ENCODE measurements at places on chromosomes 11 and 22.

GRCh38 chr22:36565686-36566085 is 36.7 kb upstream of the EIF3D start:
- DNase-seq = no peak

DNA sequence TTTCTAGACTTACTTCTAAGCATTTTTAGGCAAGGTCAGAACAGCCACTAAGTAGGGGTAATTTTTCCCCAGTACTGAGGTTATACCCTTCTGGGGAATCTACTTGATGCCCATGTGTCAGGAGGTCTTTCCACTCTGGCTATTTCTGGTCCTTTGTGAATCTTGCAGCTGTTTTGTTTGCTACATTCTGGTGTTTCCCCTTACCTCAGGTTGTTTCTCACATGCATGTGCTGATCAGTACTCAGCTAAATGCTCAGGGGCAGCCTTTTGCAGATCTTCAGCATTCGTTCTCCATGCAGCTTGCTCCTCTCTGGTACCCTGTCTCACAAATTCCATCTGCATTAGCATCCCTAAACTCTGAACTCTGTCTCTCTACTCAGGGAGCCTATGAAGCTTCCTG is 303.6 kb downstream of the SOX6 start:
- no peak for DNase-seq

GRCh38 chr11:134498326-134499139 is 86.5 kb upstream of the B3GAT1 start:
- DNase-seq = no peak

DNA sequence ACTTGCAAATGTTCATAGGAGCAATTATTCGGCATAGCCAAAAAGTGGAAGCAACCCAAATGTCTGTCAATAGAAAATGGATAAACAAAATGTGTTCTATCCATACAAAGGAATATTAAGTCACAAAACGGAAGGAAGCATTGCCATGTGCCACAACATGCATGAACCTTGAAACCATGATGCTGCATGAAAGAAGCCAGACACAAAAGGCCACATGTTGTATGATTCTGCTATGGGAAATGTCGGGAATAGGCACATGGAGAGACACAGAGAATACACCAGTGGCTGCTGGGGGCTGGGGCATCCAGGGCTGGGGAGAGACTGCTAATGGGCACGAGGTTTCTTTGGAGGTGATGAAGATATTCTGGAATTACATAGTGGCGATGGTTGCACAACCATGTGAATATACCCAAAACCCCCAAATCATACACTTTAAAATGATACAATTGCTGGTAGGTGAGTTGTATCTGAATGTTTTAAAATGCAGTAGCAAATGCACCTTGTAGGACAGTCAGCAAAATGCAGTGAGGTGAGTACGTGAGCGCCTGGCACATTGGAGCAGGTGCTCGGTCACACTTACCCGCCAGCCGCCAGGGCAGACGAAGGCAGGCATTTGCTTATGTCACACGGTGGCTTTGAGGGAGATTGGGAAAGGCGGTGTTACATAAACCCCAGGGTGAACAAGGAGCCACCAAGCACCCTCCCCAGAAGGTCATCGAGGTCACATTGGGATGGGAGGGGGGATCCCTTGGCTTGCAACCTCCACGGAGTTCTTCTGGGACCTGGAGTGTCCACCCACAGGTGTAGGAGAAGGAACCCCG is 6.3 kb upstream of the OSM start:
- DNase-seq = no peak

GRCh38 chr22:42686756-42687491 is 33.7 kb downstream of the A4GALT start:
- no peak for DNase-seq

DNA sequence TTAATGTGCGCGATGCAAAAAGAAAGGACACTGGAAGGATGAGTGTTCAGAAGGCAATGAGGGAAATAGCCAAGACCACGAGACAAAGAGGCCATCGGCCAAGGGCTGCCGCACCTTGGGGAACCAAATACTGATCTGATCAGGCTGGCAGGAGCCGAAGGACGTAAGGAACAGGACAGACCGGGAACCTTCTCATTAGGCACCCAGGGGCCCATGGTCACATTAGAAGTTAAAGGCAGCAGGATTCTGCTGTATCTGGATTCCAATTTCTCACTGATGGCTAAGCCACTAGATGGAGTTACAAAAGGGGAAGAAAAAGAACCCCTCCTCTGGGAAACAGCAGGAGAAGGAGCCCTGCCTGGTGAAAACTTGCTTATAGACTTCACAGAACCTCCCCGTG is 28.8 kb upstream of the CPT1A start:
- no peak for DNase-seq

- no peak for DNase-seq
These were observed 907 bp downstream of the SLC15A3 start for GRCh38 chr11:60950933-60951605.

DNA sequence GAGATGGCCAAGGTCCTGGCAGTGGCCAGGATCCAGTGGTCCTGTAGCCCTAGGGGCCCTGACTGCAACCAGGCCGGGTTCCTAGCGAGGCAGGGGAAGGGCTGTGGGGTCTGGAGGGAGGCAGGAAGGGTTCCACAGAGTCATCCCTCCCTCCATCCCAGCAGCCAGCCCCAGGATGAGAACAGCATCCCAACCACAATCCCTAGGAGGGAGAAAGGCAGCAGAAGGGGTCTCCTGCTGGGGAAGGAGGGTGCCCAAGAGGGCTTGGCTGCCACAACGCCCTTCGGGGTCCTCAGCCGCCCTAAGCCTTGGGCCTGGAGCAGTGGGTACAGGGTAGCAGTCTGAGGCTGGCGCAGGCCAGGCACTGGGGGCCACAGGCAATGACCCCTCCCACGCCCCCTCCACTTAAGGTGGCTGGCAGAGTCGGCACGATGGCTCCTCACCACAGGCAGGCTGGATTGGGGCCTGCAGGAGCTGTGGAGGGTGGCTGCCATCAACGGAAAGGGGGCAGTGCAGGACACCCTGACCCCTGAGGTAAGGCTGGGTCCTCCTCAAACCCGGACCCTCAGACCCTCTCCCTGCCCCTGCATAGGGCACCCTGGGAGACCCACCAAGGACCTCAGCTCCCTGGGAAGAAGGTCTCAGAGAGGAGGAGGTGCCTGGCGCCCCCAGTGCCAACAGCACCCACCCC is 7.2 kb downstream of the SLC22A12 start:
- no peak for DNase-seq

- no peak for DNase-seq
These were observed 121.7 kb downstream of the MN1 start for GRCh38 chr22:27679693-27680488.

GRCh38 chr11:120199613-120200012 is 11.2 kb upstream of the OAF start:
- DNase-seq = no peak

GRCh38 chr11:119505861-119506260 is 82.9 kb upstream of the THY1 start:
- DNase-seq = no peak

DNA sequence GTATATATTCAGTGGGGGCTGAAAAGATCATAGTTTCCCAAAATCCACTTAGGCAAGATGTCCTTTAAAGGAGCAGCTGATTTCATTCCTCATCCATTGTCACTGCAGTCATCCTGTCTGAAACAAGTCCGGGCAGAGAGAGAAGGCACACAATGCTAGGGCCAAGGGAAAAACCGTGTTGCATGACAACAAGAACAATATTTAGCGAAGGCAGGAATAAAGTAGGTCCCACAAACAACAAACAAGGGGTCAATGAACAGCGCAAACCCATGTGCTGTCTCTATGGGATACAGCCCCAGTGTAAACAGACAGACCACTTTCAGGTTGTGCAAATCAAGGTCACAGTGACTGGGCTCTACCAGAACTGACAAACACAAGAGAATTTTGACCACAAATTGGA is 9.0 kb downstream of the PAMR1 start:
- DNase-seq = no peak

GRCh38 chr22:37999640-38000272 is 15.4 kb upstream of the SOX10 start:
- no peak for DNase-seq

GRCh38 chr11:21769188-21769587 is 423.7 kb upstream of the ANO5 start:
- no peak for DNase-seq

GRCh38 chr11:36463781-36464180 is 46.3 kb downstream of the TRAF6 start:
- DNase-seq = no peak

DNA sequence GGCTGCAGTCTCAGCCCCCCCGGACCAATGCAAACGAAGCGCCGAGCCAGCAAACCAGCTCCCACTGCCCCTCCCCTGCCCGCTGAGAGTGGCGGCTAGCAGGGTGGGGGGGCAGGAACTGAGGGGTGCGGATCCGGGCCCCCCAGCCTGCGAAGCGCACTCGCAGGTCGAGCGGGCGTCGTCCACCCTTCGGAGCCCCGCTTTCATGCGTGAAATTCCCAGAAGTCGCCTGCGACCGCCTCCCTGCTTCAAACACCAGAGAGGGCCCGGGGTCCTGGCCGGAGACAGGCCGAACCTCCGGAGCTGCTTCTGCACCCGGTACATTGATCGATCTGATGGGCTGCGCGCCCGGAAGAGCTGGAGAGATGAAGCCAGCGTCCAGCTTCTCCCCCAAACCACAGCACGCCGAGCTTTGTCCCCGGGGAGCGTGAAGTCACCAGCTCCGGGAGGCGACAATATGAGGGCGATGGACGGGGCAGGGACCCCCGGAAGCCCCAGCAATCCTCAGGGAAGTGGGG is 646 bp upstream of the PATZ1 start:
- DNase-seq = peak; percentile 83

GRCh38 chr11:65817312-65817834 is 16.4 kb upstream of the SNX32 start:
- DNase-seq = no peak

DNA sequence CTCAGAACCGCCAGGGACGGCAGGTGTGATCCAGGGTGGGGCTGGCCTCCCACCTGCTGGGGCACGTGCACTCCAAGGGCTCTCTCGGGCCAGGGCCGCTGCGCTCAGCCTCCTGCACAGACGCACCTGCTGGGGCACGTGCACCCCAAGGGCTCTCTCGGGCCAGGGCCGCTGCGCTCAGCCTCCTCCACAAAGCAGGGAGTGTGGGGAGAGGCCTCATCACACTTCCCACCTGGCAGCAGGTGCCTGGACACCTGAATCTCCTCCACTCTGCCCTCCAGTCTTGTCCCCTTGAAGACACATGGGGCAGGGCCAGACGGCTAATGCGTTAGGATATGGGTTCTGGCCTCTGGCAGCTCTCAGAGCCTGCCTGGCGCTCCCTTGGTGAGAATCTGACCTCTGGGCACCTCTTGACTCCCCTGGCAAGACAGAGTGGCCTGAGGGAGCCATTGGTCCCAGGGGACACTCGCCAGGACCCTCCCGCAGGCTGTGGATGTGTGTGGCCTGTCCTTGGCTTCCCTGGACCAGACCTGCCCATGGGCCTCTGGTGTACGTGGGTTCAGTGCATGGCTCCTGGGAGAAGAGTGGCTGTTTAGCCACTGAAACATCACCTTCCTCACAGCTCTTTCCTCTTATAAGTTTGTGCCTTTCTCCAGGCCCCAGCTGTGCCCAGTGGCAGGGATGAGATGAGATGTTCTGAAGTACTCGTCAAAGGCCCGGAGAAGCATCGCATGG is 73.5 kb downstream of the BRD1 start:
- DNase-seq = peak; percentile 53

DNA sequence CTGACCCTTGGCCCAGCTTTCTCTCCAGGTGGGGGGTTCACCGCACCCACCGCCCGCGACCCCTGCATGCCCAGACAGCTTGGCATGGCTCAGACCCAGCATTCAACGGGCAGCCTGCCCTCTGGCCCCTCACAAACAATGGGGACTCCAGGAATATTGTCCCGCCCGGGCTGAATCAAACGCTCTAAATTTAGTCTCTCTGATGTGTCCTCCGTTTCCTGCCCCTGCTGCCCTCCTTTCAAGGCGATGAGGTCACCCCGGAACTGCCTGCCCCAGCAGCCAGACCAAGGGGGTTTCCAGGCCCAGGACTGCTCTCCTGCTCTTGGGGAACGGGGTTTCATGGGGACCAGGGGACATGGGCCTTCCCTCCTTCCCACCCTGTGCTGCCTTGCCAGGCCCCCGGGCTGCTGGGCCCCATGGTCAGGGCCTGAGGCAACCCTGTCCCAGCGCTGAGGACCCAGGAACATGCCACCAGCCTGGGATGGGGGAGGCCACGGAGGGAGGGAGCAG is 10.1 kb upstream of the PDGFB start:
- DNase-seq = no peak

DNA sequence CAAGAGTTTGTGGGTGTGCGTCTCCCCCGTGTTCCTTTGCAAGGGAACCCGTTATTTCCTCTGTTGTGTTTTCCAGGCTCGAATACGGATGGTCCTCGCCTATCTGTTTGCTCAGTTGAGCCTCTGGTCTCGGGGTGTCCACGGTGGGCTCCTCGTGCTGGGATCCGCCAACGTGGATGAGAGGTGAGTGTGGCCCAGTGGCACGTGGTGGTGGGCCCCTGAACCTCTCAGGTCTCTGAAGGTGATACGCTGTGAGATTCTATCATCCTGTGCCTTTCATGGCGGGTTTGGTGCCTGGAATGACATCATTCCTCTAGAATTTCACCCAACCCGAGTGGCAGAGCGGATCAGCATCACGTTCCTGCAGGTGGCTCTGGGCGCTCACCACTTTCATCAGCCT is 32.5 kb downstream of the NADSYN1 start:
- DNase-seq = peak; percentile 47

GRCh38 chr22:41525450-41526225 is 18.6 kb downstream of the POLR3H start:
- no peak for DNase-seq

DNA sequence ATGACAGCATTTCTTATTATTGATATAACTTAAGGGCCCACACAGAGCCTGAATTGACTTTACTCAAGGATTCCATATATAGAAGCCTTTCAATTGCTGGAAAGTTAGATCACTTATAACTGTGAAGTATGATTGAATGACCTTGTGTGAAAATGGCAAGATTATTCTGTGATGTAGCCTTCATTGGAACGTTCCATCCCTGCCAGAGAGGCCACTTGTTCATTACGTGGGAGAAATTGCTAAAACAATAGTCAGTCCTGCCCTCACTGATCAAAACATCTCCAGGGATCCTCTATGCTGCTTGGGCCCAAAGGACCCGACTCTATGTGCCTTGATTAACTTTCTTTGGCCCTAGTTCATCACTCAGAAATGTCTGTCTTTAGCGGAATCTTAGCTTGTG is 159.5 kb upstream of the BLID start:
- no peak for DNase-seq

DNA sequence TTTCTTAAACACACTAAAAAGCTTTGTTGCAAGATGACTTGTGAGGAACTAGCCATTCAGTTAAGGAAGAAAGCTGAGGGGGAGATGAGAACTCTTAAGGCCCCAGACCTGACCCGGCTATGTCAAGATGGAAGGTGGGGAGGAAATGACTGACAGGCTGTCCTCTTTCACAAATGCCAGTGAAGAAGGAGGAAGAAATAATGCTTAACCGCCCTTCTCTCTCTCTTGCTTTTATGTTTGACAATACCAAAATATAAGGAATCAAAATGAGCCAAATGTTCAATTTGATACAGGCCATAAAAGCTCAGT is 87.4 kb downstream of the AMBRA1 start:
- DNase-seq = no peak

DNA sequence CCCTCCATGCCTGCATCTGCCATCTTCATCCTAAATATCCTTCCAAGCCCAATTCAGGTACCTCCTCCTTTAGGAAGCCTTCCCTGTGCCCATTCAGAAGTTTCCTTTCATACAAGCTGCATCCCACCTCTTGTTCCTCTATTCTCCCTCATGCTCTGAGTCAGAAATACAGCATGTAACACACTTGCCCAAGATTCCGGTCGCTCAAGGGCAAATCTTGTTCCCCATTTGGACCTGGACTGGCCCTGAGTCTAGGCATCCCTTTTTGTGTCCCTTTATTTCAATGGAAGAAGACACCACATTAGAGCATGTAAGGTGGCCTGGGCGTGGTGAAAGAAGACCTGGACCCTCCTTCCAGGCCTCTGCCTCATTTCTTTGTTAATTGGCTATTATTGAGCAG is 38.5 kb downstream of the RTL6 start:
- no peak for DNase-seq

All from left forelimb (tissue), 1 donor.